ENCODE measurements at places on chromosomes 6 and 20.

- peak; percentile 62 for DNase-seq
These were observed 205.3 kb downstream of the THBS2 start for GRCh38 chr6:169048185-169048864.

DNA sequence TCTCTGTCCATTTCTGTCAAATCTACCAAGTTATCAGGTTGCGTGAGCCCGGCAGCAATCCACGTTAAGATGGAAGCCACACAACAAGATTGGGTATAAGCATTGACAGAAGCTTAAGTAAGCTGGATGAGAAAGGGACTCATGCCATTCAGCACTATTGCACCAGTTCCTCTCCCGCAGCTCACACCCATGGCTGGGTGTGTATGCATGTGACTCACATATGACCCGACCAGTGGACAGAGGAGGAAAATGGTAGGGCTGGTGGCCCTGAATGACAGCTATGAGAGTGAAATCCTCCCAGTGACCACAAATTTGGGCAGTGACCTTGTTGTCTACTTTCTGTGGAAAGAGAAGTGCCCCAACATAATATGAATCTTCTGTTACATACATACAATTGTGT is 113.5 kb downstream of the OTOR start:
- no peak for DNase-seq

- DNase-seq: no peak
These were observed 142.6 kb upstream of the RPS6KA2 start for GRCh38 chr6:166769648-166770047.

DNA sequence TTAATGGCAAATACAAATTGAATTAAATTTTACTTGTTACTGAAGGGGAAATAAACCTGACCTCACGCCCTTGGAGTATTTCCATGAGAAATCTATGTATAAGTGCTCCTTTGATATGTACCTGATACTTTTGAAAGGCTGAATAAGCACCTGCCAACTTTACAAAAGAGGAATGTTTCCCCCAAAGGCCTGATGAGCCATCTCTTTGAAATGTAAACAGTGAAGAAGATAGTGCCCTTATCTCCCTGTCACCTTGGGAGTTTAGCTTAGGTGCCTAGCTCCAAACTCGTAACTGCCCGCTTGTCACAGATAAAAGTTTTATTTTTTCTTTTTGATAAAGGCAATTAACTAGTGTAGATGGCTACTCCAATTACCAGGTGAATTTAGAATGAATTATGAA is 1.1 kb upstream of the ZNF343 start:
- DNase-seq: no peak

- DNase-seq: no peak
These were observed 44.2 kb downstream of the NOX3 start for GRCh38 chr6:155411154-155412052.

DNA sequence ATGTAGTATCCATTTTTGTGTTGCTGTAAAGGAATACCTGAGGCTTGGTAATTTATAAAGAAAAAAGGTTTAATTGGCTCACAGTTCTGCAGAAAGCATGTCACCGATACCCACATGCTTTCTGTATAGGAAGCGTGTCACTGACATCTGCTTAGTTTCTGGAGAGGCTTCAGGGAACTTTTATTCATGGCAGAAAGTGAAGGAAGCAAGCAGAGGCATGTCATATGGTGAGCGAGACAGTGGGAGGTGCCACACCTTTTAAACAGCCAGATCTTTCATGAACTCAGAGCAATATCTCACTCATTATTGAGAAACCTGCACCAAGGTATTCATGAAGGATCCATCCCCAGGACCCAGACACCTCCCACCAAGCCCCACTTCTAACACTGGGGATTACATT is 3.5 kb downstream of the SUMO4 start:
- DNase-seq: no peak

Data from NCI-H2029 (cell line).